AG09309 (cell line): ENCODE measurements at places on chromosomes 5 and 9.

GRCh38 chr9:37515620-37516258 is 30.0 kb downstream of the POLR1E start:
- DNase-seq: no peak

DNA sequence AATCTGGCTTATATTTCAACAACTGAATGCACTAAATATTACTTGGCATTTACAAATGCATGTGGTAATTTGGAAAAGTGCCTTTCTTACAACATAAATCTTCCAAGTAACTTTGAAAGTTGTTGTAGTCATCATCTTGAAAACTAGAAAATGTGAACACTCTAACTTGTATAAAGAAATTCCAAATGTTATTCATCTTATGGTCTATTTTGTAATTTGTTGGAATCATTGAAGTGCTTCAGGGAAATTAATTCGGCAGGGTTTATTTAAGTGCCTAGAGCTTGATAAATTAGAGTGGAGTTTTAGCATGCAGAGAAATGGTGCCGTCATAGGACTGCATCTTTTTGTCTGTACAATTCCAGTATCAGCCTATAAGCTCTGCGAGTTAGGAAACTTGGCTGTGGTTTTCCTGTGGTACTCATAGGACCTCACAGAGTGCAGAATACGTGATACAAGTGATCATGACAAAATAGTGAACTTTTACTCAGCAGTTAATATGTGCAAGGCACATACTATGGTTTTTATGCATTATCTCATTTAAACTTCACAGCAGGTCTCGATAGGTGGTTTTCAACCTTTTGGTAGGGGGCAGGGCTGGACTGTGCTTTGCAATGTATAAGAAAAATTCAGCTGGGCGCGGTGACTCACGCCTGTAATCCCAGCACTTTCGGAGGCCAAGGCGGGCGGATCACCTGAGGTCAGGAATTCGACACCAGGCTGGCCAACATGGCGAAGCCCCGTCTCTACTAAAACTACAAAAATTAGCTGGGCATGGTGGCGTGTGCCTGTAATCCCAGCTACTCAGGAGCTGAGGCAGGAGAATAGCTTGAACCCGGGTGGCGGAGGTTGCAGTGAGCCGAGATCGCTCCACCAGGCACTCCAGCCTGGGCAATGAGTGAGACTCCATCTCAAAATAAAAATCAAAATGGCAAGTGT is 79.6 kb downstream of the RAI14 start:
- DNase-seq: peak; percentile 69

GRCh38 chr9:14906644-14907359 is 3.4 kb downstream of the FREM1 start:
- no peak for DNase-seq

- no peak for DNase-seq
These were observed 74.1 kb downstream of the PHF2 start for GRCh38 chr9:93650448-93650847.
